ENCODE measurements at places on chromosomes 2 and 18.

GRCh38 chr18:69689121-69689759 lies 258.4 kb downstream of the CD226 start:
- no peak for DNase-seq

- peak; percentile 35 for DNase-seq
These were observed 27.1 kb upstream of the TFPI start for GRCh38 chr2:187581125-187581896.

- peak; percentile 56 for DNase-seq
These were observed 178.1 kb upstream of the PIEZO2 start for GRCh38 chr18:11327391-11328009.

- DNase-seq: no peak
These were observed 93.8 kb downstream of the EPB41L3 start for GRCh38 chr18:5449858-5450509.

- no peak for DNase-seq
These were observed 553.7 kb downstream of the SLC4A3 start for GRCh38 chr2:220181165-220181564.

GRCh38 chr2:128433911-128434550 lies 115.4 kb upstream of the HS6ST1 start:
- no peak for DNase-seq

DNA sequence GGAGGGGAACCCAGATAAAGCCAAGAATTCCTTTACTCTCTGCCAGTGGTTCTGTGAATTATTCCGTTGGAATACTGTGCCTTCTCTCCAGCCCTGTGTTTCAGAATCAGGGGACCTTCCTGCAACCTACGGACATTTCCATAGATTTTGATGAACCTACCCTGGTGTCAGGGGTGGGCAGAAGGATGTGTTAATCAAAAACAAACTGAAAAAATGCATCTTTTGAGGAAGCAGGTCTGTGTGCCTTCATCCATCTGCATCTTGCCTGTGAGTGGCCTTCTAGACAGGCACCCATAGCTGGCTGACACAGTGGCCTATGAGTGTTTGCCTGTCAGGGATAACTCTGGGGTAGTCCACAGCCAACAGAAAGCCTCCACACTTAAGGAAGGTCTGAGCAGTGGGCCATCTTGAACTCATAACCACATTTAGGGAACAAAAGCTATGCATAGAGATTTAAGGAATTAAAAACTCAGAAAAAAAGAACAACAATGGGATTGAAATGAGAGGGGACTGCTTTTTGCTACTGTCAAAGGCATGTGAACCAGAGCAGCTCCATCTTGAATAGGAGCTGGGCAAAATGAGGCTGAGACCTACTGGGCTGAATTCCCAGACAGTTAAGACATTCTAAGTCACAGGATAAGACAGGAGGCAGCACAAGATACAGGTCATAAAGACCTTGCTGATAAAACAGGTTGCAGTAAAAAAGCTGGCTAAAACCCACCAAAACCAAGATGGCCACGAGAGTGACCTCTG lies 45.9 kb upstream of the ITGA6 start:
- DNase-seq: no peak

GRCh38 chr2:75558786-75559679 lies 1.7 kb downstream of the EVA1A start:
- peak; percentile 34 for DNase-seq

GRCh38 chr2:222448748-222449181 lies 24.4 kb downstream of the SGPP2 start:
- peak; percentile 5 for DNase-seq

DNA sequence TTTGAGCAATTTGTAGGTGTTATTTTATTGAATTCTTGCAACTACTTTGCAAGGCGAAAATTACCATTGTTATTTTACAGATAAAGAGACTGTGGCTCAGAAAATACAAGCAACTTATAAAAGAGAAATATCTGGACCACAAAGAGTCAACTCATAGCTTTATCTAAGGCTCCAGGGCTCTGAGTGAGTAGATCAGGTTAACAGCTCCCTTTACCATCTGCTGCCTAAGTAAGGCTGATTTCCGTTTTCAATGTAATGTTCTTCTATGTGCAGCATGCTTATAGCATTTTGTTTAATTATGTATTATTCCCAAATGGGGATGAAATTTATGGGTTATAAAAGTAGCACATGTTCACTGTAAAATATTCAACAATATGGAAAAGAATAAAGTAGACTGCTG lies 299.1 kb upstream of the TNP1 start:
- no peak for DNase-seq

- DNase-seq: no peak
These were observed 139.7 kb downstream of the BCL11A start for GRCh38 chr2:60413814-60414168.

DNA sequence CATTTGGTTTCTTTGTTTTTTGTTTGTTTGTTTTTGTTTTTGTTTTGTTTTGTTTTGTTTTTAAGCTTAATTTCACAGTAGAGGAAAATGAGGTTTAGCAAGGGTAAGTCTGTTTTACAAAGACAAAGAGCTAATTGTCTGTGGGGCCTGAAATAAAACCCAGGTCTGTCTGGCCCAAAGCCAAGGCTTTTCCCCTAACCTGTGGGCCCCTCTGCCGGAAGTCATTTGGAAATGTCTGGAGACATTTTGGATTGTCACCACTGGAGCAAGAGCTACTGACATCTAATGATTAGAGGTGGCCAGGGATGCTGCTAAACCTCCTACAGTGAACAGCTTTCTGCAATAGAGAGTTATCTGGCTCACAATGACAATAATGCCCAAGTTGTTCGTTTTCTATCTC lies 167.2 kb downstream of the MAP2 start:
- DNase-seq: no peak

DNA sequence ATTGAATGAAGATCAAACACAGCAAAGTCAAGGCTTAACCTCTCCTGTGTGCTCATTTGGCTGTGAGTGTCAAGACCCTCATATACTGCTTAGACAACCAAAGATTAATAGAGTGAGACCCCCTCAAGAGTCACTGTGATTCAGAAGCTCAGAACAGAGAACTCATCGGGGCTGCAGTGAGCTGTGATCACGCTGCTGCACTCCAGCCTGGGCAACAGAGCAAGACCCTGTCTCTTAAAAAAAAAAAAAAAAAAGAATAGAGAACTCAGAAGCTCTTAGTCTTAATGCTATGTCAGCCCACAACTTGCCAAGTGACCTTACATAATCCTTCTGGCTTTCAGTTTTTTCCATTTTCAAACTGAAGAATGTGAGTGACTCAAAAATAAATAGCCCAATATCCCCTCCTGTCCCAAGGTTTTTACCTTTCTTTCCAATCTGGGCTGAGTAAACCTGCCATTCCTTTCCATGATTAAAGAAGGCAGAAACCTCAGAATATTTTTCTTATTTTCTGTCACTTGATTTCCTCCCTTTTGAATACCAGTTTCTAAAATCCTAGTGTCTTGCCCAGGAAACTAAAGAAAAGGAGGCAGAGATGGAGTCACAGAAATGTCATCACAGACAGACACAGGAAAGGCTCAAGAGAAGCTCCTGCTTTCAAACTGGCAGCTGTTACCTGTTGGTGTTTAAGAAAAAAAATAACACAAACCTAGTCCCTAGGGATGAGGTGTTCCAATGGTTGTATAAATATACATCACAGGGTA lies 102.4 kb downstream of the CACNB4 start:
- no peak for DNase-seq

GRCh38 chr18:10284540-10285282 lies 169.7 kb upstream of the APCDD1 start:
- DNase-seq: no peak

DNA sequence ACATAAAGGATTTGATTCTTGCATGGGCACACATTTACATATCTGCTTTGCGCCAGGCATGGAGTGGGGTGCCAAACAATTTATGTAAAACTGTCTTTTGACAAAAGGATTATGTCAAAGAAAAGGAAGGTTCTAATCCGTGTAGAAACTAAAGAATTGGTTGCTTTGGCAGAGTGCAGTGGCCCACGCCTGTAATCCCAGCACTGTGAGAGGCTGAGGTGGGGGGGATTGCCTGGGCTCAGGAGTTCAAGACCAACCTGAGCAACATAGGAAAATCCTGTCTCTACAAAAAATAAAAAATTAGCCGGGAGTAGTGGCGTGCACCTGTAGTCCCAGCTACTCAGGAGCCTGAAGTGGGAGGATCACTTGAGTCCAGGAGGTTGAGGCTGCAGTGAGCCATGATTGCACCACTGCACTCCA lies 1.1 kb upstream of the MTERF4 start:
- DNase-seq: no peak

- DNase-seq: no peak
These were observed 10.4 kb upstream of the NAPG start for GRCh38 chr18:10515456-10515855.

DNA sequence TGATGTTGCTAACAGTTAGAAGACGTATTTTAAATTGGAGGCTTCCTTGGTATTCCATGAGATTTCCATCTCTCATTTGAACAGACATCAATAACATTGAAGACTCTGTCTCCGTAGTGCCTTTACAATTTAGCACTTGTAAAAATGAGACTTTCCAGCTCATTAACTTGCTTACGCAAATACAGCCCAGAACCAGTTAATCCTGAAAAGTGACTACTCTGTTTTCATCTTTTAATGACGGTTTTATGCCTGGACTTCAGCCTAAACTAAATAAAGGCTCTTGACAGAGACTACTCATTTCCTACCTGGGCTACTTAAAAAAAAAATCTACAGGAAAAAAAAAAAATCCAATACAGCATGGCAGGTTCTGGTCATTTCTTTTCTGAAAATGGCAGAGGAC lies 148.6 kb downstream of the LRATD1 start:
- DNase-seq: no peak

DNA sequence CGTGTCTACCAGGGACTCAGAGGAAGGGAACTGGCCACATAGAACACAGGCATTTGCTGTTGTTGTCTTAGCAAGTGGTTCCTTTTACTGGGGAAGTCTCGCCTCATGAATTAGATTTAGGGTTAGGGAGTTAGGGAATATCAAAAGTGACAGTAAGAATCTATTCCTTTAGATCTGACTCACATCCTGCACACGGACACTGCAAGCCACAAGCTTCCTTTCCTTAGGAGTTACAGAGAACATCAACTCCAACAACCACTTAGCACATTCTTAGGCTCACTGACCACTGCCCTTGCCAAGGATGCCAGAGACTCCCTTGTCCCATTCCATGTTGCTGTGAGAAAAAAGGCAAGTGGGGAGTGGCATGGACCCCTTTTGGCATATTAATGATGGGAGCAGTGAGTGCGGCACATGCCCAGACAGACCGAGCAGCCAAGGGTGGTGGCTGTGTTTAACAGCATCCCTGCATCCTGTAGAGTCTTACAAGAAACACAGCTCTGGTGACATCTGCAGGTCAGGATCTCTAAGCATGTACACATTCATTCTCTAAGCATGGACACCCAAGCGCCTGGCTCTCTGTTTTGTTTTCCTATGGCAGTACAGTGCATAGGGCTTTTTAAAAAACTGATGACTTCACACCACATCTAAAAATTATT lies 745.6 kb upstream of the RAB6C start:
- no peak for DNase-seq

DNA sequence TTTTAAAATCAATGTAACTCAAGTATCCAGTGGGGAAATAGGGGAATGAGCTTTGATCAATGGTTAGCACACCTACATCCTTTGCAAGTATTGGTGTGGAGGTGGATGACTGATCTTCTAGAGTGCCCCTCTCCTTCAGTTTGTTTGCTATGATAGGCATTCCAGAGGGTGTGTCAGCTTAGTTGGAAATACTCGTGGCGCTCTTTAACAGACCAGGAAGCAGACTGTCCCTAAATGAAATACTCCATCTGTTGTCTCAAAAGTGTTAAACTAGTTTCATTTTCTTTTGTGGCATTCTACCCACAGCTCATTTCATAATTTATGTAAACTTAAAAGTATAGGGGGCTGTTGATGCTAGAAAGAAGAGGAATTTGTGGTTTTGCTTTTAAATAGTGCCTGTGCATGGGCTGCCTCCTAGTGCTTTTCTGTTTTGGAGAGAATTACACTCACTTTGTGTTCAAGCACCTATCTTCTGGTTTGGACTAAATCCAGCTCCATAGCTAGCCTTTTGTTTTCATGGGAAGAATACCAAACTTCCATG lies 66.2 kb downstream of the STAT1 start:
- peak; percentile 82 for DNase-seq

GRCh38 chr2:6722574-6722973 lies 143.1 kb downstream of the CMPK2 start:
- no peak for DNase-seq

- peak; percentile 42 for DNase-seq
These were observed 500 bp downstream of the LIMS1 start for GRCh38 chr2:108534584-108535356.

- DNase-seq: no peak
These were observed 23.7 kb downstream of the NCAPH start for GRCh38 chr2:96359310-96359709.

GRCh38 chr2:73827018-73827417 lies 1.7 kb upstream of the STAMBP start:
- DNase-seq: peak; percentile 55

DNA sequence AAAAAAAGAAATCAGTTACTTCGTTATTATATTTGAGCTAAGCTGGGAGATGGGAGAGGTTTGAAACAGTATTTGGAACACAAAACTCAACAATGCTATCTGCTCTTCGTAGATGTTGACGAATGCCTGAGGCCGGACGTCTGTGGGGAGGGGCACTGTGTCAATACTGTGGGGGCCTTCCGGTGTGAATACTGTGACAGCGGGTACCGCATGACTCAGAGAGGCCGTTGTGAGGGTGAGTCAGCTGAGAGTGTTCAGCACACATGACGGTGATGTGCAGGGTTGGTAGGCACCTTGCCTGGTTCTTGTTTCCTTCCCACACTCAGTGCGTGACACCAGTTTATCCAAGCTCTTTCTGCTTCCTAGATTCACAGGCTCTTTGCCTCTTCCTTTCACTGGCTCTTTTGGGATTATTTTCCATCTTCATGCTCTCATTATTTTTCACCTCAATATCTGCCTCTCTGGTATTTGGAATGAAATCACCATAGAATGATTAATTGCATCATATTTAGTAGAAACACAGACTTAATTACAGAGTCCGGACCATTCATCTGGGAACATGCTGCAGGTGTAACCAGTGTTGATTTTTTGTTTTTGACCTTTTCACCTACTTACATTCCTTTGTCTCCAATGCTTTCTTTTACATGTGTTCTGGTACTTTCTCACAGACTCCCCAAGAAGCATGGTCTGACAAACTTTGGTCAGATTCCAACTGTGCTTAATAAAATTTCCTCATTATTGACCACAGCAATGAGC lies 200.6 kb upstream of the RASGRP3 start:
- DNase-seq: peak; percentile 98

DNA sequence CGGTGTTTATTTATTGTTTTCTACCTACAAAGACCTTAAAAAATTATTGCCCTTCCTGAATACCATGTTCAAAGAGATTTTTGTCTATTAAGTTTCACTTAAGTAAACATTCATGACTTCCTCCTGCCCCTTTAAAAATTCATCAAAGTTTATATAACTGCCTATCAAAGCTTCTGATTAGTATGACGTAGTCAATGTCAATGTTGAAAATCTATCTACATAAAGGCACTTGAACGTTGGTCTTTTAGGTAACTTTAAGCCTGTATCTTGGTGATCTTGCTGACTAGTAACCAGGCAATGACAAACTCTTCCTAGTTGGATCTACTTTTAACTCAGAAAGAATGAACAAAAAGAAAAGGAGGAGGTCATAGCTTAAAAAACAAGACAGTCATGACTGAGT lies 97.2 kb downstream of the MAIP1 start:
- no peak for DNase-seq

Measured in A172 (cell line).